Esophagus squamous epithelium (tissue), 5 donors: ENCODE measurements at places on chromosomes 7 and 10.

- no peak for DNase-seq
Measured at GRCh38 chr7:131627735-131628190, 71.3 kb upstream of the PODXL start.

DNA sequence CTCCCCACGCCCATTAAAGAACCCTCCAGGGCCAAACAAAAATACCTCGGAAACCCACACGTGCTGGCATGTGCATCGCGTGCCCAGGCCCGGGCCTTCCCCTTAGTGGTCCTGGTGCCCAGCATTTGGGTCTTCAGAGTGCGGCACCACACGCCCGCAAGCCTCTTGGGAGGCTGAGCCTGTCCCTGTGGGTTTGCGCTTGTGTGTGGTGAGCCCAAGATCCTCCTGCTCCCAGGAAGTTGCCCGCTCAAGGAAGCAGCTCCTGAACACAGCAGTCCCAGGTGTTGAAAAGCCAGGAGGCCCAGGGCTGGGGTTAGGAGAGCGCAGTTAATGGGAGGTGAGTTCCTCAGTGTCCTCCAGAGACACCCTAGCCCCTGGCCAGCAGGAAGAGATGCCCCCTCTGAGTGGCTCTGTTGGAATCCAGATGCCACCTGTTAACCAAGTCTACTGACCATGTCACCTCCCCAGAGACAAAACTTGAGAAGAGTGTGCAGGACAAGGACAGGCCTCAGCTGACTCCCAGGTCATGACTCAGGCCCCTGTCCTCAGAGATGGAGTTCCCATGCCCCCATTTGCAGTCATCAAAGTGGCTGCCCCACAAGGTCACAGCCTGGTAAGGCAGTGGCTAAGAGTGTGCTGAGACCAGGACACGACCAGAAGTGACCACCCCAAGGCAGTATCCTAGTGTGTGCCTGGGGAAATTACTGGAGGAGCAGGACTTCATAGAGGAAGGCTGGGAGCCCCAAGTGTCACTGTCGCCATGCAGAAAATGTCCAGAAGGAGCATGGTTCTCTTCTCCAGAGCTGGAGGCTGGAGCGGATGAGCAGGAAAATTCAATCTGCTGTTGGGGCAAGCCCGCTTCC is 5.2 kb downstream of the FZD9 start:
- no peak for DNase-seq

DNA sequence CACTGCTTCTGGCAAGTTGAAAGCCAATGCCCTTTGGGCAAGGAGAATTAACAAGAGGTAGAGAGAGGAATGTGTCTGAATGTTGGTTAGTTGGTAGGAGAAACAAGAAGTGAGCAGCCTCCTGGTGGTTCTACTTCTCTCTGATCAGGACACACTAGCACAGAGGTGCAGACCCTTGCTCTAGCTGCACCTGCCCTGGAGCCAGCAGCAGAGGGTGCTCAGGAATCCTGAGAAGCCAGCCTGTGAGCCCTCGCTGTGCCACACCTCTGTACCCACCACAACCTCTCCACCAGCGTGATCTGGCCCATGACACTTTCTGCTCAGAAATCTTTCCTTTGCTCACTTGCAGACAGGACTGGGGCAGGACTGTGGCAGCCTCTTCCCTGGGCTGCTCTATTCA is 364.7 kb downstream of the RPS24 start:
- DNase-seq: no peak

- DNase-seq: no peak
Measured at GRCh38 chr10:1687190-1687589, 50.1 kb downstream of the ADARB2 start.

GRCh38 chr7:150935149-150935548 is 43.0 kb downstream of the KCNH2 start:
- no peak for DNase-seq

DNA sequence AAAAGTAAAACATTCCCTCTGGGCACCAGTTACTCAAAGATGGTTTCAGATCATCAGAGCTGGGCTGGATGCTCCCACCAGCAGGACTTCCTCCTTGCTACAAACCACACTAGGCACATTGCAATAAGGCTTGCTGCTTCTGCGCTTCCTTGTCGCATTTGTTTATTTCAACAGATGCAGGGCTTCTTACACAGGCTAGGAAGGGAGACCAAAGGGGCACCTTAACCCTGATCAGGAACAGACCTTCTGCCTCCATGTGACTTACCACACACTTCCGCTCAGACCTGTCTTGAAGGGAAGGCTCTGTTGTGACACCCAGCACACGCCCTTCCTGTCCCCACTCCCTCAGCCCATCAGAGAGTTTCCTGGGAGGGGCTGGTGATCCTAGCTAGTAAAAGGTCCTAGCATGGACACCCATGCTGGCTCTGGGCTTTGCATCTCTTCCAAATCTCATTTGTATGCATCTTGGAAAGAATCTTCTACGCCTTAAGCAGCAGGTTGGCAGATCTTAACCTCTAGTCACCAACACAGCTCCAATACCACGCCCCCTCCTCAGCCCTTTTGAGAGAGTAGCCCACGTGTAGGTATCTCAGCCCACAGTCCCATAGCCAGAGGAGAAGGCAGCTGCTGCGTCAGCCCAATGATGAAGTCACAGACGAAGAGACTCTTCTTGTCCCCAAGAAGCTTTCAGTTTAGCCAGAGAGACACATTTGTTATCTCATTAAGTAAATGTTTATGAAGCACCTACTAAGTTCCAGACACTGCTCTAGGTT is 47.1 kb upstream of the SVIL start:
- DNase-seq: no peak

DNA sequence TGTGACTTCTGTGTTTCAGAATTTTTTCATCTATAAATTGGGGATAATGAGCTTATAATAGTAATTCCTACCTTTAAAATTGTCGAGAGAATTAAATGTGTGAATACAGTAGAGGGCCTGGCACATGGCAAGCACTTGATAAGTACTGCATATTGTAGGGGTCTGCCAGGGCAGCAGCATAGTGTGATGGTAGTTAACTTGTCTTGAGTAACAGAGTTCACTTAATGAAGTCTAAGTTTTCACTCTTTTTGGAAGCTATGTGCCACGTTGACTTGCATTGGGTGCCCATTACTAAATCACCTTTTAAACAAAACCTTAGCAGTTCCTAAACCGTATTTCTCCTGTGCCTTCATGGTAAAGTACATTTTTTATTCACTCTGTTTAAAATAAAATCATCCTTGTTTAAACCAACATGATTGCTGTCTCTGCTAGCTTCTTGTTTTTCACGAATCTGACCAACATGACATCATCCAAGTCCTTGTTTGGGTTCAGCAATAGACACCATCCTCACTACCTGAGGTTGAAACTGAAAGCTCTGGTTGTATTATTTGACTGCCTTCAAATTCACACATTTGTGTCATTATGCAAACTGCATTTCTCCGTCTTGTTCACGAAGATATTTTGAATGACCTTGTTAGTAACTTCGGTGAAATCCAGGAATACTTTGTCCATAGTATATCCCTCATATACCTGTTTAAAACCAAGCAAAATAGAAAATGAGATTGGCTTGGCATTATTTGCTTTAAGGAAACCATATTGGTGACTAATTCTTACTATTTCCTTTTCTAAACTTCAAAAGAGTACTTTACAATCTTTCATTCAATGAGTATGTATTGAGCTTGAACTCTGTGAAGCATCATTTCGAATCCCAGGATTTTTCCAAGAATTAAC is 340.2 kb downstream of the SUGCT start:
- no peak for DNase-seq

- DNase-seq: no peak
Measured at GRCh38 chr7:2101630-2102374, 130.9 kb downstream of the MAD1L1 start.

- no peak for DNase-seq
Measured at GRCh38 chr10:75492173-75492925, 60.9 kb downstream of the LRMDA start.

DNA sequence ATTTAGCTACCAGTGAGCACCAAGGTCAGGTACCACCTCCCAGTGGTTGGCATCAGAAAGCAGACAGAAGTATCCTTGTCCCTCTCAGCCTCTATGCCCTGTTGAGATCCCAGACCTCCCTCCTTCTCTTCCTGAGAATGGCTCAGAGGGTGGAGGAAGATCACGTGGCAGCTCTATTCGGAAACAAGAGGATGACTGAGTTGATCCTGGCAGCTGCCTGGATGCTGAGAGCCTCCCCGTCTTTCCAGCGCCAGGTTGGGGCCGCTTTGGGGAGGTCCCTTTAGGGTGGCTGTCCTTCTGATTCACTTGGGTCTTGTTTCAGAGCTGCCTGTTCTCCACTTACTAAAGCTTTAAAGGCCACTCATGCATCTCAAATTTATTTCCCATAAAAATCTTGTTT is 36.9 kb upstream of the NPFFR1 start:
- no peak for DNase-seq

DNA sequence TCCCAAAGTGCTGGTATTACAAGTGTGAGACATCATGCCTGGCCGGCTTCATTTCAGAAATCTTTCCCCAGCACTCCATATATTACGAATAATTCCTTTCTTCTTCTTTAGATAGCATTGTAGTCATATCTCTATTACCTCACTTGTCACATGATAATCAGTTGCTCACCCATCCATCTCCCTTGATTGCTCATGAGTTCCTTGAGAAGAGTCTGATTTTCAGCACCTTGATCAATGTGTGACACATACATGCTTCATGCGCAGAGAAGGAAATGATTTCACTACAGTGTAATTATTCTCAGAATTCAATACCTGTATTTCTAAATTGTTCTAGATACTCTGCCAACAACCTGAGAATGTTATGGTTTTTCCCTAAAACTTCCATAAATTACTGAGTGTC is 26.7 kb upstream of the GGCT start:
- DNase-seq: no peak

- no peak for DNase-seq
Measured at GRCh38 chr10:124074501-124075109, 18.8 kb downstream of the CHST15 start.

GRCh38 chr7:101122933-101123702 is 3.8 kb upstream of the SERPINE1 start:
- DNase-seq: no peak

DNA sequence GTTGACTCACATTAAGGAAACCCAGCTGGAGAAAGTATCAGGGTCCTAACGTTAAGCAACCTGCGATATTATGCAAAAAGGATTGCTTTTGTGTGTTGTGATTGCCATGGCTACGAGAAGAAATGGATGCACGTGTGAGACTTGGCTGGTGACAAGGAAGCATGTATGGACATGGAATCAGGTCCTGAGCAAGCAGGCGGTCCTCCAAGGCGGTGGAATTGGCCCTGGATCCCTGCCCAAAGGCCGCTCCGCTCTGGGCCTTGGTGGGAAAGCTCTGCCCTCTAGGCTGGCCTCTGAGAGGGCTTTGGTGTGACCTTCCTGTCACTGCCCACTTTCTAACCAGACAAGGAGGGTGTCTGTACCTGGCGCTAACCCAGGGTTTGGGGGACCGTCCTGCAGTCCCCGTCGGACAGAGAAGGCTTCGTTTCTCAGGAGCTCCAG is 192.1 kb downstream of the EBF3 start:
- DNase-seq: no peak

GRCh38 chr7:23115991-23116390 is 10.4 kb downstream of the KLHL7 start:
- no peak for DNase-seq

- no peak for DNase-seq
Measured at GRCh38 chr10:121322046-121322445, 276.2 kb downstream of the FGFR2 start.
